Muscle of back (tissue), 13 donors: ENCODE measurements at places on chromosomes 3 and 15. TPM values are rescaled to one million over a fixed set of nuclear protein-coding genes. Genes with fewer than 3 reads are reported as not detected.

FOXB1 gene
- polyA plus RNA-seq: not detected

ANKRD63 gene
- 0.34 TPM for polyA plus RNA-seq

TMEM207 gene
- polyA plus RNA-seq: not detected

SV2B gene
- 2.8 TPM for polyA plus RNA-seq

RAB43 gene
- polyA plus RNA-seq: 3.6 TPM

UBAP1L gene
- 3.9 TPM for polyA plus RNA-seq

DNASE1L3 gene
- polyA plus RNA-seq: 0.31 TPM

DUOXA2 gene
- not detected for polyA plus RNA-seq

- peak; percentile 35 for DNase-seq
Measured at GRCh38 chr3:5809586-5810246, 622.2 kb downstream of the EDEM1 start.

DNA sequence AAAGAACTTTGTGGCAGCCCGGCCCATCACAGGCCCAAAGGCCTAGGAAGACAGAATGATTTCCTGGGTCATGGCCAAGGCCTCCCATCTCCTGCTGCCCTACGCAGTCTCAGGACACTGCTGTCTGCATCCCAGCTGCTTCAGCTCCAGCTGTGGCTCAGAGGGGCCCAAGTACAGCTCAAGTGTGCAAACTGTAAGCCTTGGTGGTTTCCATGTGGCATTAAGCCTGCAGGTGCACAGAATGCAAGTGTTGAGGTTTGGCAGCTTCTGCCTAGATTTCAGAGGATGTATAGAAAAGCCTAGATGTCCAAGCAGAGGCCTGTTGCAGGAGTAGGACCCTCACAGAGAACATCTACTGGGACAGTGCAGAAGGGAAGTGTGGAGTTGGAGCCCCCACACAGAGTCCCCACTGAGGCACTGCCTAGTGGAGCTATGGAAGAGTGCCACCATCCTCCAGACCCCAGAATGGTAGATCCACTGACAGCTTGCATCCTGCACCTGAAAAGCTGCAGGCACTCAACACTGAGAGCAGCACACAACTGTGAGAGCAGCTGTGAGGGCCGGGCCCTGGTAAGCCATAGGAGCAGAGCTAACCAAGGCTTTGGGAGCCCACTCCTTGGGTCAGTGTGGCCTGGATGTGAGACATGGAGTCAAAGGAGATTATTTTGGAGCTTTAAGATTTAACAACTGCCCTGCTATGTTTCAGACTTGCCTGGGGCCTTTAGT lies 208.2 kb upstream of the CMC1 start:
- no peak for DNase-seq

GRCh38 chr15:75760704-75761435 lies 48.2 kb upstream of the CSPG4 start:
- no peak for DNase-seq

- no peak for DNase-seq
Measured at GRCh38 chr3:123036352-123037014, 8.9 kb upstream of the SEMA5B start.

GRCh38 chr3:127867412-127867811 lies 45.1 kb upstream of the MGLL start:
- DNase-seq: no peak

DNA sequence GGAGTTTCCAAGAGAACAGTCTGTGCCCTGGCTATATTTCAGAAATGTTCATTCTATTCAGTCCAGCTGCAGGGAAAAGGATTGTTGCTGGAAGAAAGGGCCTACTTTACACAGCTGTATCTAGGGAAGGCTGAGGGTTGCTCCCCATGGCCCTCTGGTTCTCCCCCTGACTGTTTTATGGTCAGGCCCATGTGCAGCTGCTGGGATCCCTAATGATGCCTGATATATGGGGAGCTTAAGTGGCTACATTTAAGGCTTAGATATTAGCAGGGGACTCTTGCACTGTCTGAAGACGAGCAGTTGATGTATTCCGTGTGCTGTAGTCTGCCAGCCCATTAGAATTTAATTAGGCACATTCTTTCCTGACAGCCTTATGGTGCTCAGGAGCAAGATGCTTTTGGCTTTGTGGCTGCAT lies 72.0 kb downstream of the FAM43A start:
- DNase-seq: peak; percentile 85

GRCh38 chr3:194133661-194134230 lies 2.2 kb upstream of the HES1 start:
- peak; percentile 87 for DNase-seq

- no peak for DNase-seq
Measured at GRCh38 chr3:194330160-194330559, 21.0 kb downstream of the CPN2 start.

DNA sequence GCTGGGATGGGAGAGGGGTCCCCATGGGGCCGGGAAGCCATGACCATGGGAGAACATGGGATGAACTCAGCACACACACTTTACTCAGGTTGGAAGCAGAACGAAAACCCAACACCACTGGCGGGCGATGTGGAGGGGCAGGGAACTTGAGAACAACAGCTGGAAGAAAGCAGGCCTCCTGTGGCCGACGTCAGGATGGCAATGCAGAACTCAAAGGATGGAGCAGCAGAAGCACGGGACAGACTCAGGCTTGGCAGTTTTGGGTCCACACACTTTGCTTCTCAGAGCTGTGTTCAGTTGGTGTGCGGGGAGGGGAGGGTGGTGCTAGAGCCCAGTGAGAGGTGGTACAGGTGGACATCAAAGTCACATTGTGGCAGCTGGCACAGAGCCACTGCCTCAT lies 80.7 kb downstream of the SEC22A start:
- DNase-seq: no peak

GRCh38 chr3:145145461-145145860 lies 1015.5 kb downstream of the PLOD2 start:
- DNase-seq: no peak

DNA sequence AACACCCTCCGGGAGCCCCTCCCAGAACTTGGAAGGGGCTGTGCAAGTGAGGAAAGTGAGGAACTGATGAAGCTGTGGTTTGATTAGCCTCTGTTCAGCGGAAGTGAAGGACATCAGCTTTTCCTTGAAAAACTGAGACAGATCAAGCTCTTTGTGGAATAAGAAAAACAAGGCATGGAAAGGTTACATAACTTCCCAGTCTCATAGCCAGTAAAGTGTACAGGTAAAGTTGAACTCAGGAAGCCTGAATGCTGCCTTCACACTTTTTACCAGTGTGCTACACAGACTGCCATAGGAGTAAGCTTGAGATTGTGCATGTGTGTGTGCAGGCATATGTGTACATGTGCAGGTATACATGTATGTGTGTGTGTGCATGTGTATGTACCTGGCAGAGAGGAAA lies 293.2 kb downstream of the FGF12 start:
- DNase-seq: no peak

DNA sequence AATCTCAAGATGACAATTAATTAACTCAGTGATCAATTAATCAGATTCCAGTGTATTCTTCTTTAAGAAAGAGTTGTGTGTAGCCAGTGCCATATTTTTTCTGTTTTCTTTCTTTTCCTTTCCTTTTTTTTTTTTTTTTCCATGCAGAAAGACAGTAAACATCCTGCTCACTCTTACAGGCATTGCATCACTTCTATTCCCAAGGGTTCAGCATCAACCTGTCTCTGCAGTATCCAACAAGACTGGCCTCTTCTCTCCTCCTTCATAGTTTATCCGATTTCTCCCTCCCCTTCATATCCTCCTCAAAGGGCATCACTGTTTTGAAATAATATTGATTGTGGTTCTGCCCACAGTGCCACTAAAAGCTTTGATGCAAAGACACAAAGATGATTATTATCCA lies 17.0 kb upstream of the SLC9A9 start:
- no peak for DNase-seq

DNA sequence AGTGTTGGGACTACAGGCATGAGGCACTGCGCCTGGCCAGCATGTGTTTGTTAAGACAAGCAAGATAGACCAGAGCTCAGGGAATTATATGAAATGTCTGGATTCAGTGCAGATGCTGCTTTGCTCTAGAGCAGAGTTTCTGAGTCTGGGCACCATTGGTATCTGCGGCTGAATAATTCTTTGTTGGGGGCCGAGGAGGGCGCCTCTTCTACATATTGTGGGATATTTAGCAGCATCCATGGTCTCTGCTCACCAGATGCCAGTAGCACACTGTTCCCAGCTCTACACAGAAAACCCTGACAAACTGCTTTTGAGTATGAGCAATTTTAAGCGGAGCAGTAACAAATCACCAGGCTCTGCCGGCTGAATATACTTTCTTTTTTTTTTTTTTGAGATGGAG lies 3.6 kb upstream of the LDHAL6B start:
- DNase-seq: no peak

DNA sequence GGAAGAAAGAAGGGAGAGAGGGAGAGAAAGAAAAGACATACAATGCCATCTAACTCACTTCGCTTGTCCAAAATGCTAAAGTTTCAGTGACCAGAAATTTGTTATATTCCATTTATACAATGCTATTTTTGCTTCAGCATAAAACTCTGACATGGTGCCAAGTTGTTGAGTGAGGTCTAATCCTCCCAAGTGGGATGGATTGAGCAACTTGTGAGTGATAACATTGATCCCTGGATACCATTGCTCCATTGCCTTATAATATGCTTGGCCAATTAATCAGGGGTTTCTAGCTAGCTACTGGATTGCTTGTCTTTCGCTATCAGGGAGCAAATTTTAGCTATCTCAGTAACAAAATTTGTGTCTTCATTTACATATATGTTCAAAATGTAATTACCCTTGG lies 615.6 kb upstream of the DPPA4 start:
- DNase-seq: peak; percentile 37

DNA sequence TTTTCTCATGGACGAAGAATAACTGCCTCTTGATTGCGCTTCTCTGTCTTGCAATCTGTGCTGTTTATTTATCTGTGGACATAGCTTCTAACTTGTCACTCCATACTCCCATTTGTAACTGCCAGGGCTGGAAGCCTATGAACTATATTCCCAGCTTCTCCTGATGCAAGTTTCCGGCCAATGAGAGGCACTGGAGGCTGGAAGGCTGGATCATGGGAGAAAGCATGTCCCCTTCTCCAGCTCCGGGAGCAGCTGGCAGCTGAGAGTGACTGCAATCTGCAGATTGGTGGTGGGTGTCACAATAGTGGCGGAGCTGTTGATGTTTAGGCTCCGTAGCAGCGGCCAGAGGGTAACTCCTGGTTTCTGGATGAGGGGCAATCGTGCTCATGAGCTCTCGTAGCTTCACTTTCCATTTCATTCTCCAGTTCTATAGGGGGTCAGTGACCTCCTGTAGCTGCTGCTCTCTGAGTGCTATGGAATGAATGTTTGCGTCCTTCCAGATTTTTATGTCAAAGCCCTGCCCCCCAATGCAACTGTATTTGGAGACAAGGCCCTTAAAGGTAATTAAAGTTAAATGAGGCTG lies 35.7 kb upstream of the PCSK6 start:
- no peak for DNase-seq

DNA sequence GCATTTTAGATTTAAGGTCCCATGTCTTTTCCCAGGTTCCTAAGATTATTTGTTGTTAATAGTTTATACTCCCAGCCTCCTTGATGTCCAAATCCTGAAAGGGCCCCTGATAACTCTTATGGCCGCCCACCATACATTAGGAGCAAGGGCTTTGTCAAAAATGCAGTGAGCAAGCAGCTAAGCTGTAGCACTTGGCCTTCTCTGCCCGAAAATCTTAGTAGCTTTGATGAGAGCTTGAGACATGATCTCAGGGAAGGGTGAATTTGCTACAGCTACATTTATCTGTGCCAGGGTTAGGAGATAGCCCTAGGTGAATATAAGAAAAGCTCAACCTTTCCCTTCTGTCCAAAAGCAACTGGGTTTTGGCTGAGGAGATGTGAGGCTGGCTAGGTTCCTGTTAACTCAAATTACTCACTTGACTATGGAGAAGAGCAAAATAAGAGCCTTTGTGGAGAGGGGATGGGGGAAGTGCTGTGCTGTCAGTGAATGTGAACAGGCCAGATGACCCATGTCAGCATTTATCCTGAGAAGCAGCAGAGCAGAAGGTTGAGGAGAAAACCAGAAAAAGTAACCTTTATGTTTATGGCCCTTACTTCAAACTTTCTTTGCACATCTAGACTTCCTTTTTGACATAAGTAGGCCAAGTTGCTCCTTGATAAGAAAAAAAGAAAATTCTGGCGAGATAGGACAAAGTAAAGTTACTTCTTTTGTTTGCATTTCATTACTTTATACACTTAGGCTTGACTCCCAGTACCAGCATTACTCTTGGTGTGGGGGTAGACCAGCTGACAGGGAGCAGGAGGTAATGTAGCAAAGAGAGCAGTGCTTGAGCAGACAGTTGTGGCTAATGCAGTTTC lies 21.1 kb downstream of the MAPK6 start:
- DNase-seq: peak; percentile 42

- peak; percentile 31 for DNase-seq
Measured at GRCh38 chr15:48794697-48795134, 16.2 kb downstream of the CEP152 start.

DNA sequence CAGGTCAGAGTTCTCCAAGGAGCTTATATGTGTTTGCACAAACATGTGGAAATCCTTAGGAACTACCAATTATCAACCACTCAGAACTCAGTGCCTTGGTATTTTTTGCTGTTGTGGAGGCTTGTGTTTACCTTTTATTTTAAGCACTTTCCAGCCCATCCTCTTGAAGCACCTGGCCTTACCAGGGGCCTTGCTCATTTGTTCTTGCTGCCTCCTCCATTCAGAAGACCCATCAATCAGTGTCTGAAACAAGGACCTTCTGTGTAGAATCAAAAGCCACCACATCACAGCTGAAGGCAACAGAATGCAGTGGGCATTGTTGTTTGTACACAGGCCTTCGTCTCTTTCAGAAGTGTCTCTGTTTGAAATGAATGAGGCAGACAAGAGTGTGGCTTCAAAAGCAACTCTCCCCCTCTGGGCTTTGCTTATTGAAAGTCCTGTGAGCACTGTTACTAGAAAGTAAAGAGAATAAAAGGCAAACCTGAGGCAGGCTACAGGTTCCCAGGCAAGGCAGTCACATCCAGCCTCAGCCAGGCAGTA lies 24.5 kb upstream of the LIPC start:
- no peak for DNase-seq

DNA sequence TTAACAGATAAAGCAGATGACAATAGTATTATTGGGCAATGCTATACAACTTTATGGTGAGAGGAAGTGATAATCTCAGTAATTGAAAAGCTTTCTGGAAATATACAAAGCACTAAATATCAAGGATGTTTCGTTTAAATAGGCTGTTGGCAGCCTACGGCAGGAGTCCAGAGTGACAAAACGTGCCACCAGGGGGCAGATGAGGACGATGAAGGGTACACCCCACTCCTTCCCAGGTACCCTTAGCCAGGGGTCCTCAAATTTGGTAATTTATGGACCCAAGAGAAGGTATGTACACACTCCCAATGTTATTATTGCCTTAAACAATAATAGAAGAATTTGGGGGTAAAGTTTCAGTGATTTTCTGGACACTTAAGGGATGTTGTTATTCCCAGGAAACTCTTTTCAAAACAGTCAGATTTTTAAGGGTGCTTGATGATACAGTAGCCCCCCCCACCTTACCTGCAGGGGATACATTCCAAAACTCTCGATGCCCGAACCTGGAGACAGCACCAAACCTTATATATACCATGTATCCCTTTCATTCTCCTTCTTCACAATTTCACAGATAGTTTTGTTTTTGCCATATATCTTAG lies 1.4 kb upstream of the MAGEL2 start:
- no peak for DNase-seq
